ENCODE measurements at places on chromosomes 4 and X.

DNA sequence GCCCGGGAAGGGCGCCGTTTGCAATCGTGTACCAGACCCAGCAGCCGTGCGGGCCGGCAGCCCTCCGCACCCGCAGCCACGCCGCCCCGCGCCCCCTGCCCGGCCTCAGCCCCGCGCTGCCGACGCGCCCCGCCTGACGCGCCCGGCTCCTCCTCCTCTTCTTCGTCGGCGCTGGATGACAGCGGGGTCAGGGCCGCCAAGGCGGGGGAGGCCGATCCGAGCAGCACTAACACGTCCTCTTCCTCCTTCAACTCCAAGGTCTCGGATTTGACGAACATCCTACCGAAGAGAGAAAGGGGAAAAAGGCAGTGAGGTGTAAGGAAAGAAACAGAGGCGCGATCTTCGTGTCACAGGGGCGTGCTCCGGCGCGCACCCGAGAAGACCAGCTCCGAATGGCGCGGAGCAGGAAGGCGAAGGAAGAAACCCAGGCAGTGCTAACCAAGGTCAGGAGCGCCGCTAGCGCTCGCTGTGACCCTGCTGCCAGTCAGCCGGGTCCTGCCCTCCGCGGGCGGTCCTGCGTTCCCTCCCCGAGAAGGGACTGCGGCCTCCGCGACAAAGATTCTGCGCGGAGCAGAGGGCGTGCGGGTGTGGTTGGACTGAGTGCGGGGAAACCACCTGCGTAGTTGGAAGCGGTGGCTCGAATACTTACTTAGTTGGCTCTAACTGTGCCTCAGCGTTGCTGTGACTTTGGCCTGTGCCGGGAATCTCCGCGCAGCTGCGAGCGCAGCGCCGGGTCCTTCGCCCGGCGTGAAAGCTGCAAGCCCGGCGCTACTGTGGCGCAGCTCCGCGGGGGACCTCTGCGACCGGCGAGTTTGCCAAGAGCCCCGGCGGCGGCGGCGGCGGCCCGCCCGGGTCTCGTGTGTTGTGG, 548 bp downstream of the NEUROG2 start:
- peak; percentile 4 for DNase-seq

DNA sequence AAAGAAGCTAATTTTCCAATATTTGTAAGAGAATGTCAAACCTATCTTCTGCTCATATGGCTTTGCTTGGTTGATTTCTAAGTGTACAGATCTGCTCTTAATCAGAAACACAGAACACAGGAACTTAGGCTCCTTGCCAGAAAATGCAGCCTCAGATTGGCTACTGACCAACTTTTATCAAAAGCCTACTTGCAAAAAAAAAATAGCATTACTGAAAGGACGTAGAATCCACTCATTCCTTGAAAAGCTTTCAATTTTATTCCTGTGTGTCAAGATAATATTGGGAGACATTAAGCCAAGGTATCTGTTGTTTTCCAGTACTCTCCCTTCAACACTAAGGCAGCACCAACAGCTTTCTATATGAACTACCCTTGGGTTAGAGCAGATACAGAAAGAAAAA, 127.6 kb upstream of the INTU start:
- no peak for DNase-seq

DNA sequence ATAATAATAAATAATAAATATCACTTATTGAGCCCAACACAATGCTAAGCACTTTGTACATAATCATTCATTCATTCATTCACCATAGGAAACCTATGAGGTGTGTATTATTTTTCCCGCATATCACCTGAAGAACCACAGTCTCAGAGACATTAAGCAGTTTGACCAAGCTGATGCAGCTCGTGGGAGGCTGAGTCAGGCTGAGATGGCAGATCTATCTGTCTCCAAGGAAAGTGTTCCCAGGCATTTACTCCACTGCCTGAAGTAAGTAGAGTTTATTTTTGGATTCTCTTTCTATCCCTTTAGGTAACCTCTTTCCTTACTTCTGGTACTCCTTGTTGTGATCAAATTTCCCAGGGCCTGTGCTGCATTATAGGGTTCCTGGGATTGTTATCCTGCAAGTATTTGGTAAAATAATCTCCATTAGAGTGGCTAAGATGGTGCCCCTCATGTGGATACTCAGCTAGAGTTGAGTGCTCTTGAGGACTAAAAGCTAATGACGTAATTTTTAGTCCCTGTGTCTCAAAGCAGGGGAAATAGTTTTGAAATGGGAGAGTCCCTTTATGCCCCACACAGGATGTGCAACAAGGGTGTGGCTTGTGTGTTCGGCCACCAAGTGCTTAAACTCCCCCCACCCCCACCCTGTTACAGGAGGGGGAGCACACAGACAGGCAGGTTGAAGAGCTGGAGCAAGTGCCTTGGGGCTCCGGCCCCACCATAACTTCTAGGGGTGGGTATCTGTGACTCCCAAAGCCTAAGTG, 467.0 kb downstream of the STIM2 start:
- no peak for DNase-seq

DNA sequence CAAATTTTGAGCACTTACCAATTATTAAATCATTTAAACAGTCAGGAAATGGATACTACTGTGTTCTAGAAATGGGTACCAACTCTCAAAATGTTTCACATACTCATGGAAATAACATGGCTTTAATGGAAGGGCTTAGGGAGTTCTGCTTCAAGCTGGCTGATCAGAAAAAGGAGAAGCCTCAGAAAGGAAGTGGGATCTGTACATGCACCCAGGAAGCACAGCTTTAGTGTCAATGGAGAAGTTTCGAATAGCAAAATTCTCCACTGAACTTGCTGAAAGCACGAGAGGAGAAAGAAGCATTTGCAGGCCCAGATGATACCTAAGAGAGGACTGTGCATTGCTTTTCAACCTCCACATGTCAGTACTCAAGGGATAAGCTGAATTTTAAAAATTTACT, 11.1 kb upstream of the HS3ST1 start:
- DNase-seq = no peak

- DNase-seq = no peak
Observed at GRCh38 chr4:113901994-113902787, 77.3 kb downstream of the ARSJ start.

DNA sequence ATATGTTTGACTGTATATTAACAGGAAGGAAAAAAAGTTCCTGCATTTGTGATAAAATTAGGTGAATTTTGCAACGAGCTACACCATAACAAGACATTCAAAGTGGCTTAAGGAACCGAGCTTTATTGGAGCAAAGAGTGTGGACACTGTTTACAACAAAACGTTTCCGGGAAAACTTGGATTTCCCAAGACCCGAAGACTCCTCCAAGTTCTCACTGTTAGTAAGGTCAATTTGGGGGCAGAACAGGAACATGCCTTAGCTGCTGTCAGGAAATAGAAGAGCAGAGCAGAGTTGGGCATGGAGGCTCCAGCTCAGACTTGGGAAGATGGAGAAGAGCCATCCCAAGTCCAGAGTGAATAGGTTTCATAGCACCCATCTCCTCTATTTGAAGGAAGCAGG, 16.5 kb downstream of the ADH6 start:
- DNase-seq = no peak

- DNase-seq = no peak
Observed at GRCh38 chr4:8910100-8910821, 38.6 kb upstream of the HMX1 start.

- DNase-seq = peak; percentile 2
Observed at GRCh38 chr4:169283114-169283509, 12.4 kb upstream of the SH3RF1 start.

- DNase-seq = no peak
Observed at GRCh38 chrX:38363046-38363445, 10.6 kb downstream of the OTC start.

DNA sequence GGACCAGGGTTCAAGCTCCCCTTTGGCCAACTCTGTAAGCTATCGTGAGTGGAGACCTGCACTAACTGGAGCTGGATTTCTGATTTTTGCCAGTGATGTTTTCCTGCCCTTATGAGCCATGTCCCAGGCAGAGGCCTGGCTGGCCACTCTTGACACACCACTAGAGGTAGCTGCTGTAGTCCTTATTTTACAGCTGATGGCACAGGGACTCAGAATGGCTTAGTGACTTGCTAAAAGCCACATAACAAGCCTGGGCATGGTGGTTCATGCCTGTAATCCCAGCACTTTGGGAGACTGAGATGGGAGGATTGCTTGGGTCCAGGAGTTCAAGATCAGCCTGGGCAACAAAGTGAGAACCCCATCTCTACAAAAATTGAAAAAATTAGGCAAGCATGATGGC, 33.4 kb downstream of the CYTL1 start:
- no peak for DNase-seq

GRCh38 chrX:18010253-18010652, 149.2 kb upstream of the RAI2 start:
- DNase-seq = no peak

GRCh38 chr4:136277741-136278140, 1254.6 kb downstream of the PCDH18 start:
- DNase-seq = no peak
